H1 (cell line): ENCODE measurements at places on chromosomes 3 and 15. TPM values are rescaled to one million over a fixed set of nuclear protein-coding genes. Genes with fewer than 3 reads are reported as not detected.
A peak's percentile ranks its signal among the peaks of the same experiment; 100 is the strongest.

DNA sequence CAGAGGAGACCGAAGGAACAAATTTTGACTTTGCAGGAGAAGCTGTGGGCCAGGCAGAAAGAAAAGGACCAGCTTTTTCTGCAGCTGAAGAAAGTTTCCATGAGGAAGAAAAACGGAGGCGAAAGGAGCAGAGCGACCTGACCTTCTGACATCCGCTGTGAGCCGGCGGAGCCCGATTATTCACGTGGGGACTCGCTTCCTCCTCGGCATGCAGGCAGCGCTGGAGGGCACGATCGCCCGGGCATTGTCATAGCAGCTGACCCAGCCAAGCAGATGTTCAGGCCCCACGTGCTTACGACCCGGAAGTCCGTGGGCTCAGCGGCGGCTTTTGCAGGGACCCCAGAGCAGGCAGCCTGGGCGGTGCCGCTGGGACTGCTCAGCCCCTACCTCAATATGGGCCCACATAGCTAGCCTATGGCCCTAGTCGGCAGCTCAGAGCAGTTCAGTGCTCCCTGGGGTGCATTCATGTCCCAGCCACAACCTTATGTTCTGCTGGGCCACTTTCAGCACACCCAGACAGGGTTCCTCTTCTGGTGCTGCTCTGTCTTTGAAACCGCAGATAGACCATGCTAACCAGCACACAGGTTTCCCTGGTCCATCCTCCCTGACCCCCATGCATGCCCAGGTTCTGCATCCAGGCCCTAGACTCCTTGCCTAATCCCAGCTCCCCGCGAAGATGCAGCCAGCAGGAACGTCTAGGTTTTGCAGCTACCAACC lies 10.5 kb upstream of the EIF4A2 start:
- H3K27ac ChIP-seq, result no peak overlapping the region
- DNase-seq, result no peak
- no peak overlapping the region for H3K4me3 ChIP-seq
- H3K27me3 ChIP-seq, result no peaks in the 10 kb centered on the region

DNA sequence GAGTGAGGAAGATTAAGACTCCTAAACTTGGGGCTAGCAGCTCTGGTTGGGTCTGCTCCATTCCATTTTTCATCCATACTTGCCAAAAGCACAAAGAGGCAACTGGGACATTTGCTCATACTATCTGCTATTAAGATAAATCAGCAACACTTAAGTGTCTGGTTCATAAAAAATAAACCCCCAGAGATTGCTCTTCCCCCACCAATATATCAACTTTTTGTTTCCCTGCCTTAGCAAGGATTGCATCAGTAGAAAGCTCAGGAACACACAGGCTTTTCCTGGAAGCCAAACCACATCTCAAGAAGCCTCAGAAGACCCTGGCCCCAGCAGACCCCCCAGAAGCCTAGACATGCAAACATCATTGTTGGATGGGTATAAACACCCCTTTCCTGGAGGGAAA lies 232.4 kb upstream of the WNT5A start:
- no peaks in the 10 kb centered on the region for H3K36me3 ChIP-seq
- no peaks in the 10 kb centered on the region for H3K27me3 ChIP-seq
- DNase-seq, result no peak

Gene MOBP
- 0.06 and 0.24 TPM in 2 replicates for polyA plus RNA-seq

DNA sequence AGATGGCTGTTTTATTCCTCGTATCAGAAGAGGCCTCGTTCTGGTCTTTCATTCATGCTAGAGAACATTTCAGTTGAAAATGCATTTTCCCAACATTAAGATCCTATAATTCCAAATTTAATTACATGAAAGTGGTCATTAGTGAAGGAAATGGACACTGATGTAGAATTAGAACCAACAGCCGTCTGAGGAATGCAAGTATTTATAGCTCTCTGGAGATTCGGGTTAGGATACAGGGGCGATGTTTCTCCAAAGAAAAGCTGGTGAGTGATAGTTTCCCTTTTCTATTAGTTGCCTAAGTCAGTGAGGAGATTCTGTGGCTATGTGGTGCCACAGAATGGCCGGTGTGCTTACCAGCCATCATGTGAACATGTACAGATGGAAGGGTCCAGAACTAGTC lies 109.0 kb upstream of the IL12A start:
- no peak for DNase-seq
- no peak overlapping the region for H3K4me3 ChIP-seq
- H3K36me3 ChIP-seq, result no peaks in the 10 kb centered on the region
- H3K27me3 ChIP-seq, result peaks cover 1% of the 10 kb centered on the region
- no peak overlapping the region for H3K27ac ChIP-seq

Gene TMOD3
- polyA plus RNA-seq, result 3.0 and 3.9 TPM in 2 replicates

DNA sequence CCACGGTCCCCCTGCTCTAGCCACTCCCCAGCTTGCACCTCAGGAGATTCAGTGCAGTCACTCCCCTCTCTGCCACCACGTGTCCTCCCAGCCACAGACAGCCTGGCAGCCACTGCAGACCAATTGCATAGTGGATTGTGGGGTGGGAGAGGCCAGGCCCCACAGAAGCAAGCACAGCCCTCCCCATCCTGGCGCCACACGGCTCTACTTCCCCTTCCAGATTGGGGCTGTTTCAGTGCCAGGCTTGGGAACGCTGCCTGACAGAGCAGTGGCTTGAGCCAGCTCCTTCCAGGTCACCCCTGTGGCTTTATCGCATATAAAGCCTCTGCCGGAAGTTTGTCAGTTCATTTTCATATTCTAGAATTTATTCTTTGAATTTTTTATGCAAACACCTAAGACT lies 90.7 kb downstream of the TMEM266 start:
- no peak for DNase-seq
- no peak overlapping the region for H3K27ac ChIP-seq
- H3K4me1 ChIP-seq, result peaks cover 17% of the 10 kb centered on the region
- H3K4me3 ChIP-seq, result no peak overlapping the region

Gene SLC7A14
- 0.21 and 0.52 TPM in 2 replicates for polyA plus RNA-seq

GRCh38 chr15:98280284-98280975 lies 319.9 kb downstream of the ARRDC4 start:
- H3K27ac ChIP-seq, result no peak overlapping the region
- H3K4me1 ChIP-seq, result no peaks in the 10 kb centered on the region
- H3K4me3 ChIP-seq, result no peak overlapping the region
- no peaks in the 10 kb centered on the region for H3K36me3 ChIP-seq
- no peak for DNase-seq

GRCh38 chr3:12983319-12983718 lies 89.9 kb downstream of the IQSEC1 start:
- H3K27me3 ChIP-seq, result no peaks in the 10 kb centered on the region
- H3K4me3 ChIP-seq, result no peak overlapping the region
- no peak overlapping the region for H3K27ac ChIP-seq
- no peak for DNase-seq
- no peaks in the 10 kb centered on the region for H3K36me3 ChIP-seq

- H3K36me3 ChIP-seq, result no peaks in the 10 kb centered on the region
- H3K4me3 ChIP-seq, result no peak overlapping the region
- no peaks in the 10 kb centered on the region for H3K4me1 ChIP-seq
- no peaks in the 10 kb centered on the region for H3K27me3 ChIP-seq
- DNase-seq, result no peak
- H3K27ac ChIP-seq, result no peak overlapping the region
Measured at GRCh38 chr3:122694966-122695365, 14.3 kb downstream of the PARP14 start.

Gene KBTBD8
- 1.2 and 3.2 TPM in 2 replicates for polyA plus RNA-seq

DNA sequence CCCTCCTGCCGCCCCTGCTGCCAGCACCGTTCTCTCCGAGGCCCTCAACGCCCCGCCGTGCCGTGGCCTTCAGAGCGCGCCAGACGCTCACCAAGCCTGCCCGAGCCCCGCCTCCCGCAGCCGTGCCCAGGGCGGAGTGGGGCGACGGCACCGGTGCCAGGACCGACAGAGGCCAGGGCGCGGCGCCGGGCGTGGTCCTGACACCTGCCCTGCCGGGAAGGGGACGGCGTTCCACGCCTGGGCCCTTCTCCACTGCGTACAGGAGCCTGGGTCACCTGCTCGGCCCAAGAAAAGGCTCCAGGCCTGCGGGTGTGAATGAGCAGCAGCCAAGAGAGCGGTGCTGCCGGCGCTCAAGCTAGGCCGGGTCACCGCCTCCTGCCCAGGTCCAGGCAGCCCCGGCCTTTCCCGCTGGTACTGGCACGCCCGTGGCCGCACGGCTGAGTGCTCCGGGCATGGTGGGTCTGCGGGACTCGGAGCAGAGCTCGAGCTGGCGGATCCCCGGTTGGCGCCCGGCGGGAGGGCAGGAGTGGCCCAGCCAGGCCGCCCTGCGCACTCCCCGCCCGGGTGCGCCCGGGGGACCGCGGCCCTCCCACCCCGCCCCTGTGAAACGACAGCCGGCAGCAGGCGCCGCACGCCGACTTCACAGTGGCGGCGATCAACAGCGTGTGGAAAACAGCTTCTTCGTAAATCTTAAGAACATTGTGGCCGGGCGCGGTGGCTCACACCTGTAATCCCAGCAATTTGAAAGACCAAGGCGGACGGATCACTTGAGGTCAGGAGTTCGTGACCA lies 4.2 kb downstream of the OCA2 start:
- no peak for DNase-seq
- peak overlapping the region; percentile 56 for H3K4me3 ChIP-seq
- H3K27ac ChIP-seq, result no peak overlapping the region
- no peaks in the 10 kb centered on the region for H3K36me3 ChIP-seq
- peaks cover 8% of the 10 kb centered on the region; the same call in 1 of the 2 replicates for H3K4me1 ChIP-seq
- H3K27me3 ChIP-seq, result peaks cover 69% of the 10 kb centered on the region

DNA sequence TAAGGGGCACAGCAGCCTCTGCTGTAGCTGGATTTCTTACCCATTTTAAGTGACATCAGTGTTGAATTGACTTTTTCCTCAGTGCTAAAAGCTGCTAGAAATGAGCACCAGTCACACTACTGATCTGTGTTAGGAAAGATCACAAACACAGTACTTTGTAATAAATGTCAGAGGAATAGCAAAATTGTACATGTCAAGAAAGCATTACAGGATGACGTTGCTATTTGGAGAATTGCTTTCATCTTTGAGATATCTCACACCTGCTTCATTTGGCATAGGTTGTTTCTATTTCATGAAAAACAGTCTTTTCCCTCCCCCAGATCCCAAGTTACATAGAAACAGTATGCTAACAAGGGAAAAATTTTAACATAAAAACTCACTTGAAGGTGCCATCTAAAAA lies 77.8 kb downstream of the SLC25A26 start:
- H3K27me3 ChIP-seq, result no peaks in the 10 kb centered on the region
- H3K4me1 ChIP-seq, result no peaks in the 10 kb centered on the region
- no peak overlapping the region for H3K27ac ChIP-seq

DNA sequence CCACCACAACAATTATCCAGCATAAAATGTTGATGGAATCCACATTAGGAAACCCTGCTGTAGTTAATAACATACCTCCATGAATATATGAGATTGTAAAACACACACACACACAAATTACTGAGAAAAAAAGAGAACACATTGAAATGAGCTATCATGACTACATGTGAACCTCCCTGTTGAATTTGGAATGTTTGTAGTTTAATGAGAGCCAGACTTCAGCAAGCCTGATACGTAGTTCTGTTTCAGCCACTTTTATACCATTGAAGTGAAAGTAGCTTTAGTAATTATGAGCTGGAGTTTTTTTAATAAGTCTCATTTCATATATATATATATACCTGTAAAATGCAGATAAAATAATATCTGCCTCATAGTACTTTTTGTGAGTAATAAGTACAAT lies 1146.4 kb downstream of the NAALADL2 start:
- H3K4me1 ChIP-seq, result peaks cover 4% of the 10 kb centered on the region; the same call in 1 of the 2 replicates
- H3K36me3 ChIP-seq, result no peaks in the 10 kb centered on the region
- H3K4me3 ChIP-seq, result no peak overlapping the region
- no peak for DNase-seq
- no peak overlapping the region for H3K27ac ChIP-seq

Gene BCL2A1
- not detected in 2 replicates for polyA plus RNA-seq

DNA sequence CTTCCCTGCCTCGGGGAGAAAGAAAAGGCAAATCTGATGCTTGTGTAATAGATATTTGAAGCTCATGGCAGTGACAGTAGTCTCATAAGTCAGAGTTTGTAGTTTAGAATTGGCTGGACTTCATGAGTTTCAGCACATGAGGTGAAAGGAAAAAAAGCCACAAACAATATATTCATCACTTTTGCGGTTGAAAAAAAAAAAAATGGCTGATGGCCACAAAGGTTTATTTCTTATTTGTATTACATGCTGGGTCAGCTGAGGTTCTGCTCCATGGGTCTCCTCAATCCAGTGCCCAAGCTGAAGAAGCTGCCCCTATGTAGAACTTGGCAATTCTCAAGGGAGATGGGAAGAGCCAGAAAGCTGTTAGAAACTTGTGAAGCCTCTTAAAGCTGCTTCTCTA lies 2.2 kb upstream of the ZMAT3 start:
- H3K4me3 ChIP-seq, result no peak overlapping the region
- H3K36me3 ChIP-seq, result no peaks in the 10 kb centered on the region
- DNase-seq, result no peak

Gene RNF168
- polyA plus RNA-seq, result 6.3 and 8.1 TPM in 2 replicates

Gene CCK
- polyA plus RNA-seq, result 2.8 and 3.5 TPM in 2 replicates

Gene DYNLT2B
- polyA plus RNA-seq, result 15.6 and 22.2 TPM in 2 replicates

GRCh38 chr3:38003371-38003816 lies 12.8 kb downstream of the VILL start:
- H3K27me3 ChIP-seq, result no peaks in the 10 kb centered on the region
- H3K36me3 ChIP-seq, result no peaks in the 10 kb centered on the region
- H3K27ac ChIP-seq, result no peak overlapping the region

DNA sequence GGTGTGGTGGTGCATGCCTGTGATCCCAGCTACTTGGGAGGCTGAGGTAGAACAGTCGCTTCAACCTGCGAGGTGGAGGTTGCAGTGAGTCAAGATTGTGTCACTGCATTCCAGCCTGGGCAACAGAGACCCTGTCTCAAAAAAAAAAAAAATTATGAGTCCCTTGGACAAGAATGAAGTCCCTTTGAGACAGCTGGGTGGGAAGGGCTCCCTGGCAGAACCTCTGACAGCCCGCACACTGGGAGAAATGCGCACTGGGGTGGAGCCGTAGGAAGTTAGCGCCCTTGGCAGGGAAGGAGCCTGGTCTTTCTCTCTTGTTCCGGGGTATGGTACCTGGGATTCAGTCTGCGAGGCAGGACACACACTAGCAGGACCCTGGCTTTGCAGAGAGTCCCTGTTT lies 51.4 kb downstream of the SLC30A4 start:
- no peak overlapping the region for H3K4me3 ChIP-seq
- H3K4me1 ChIP-seq, result no peaks in the 10 kb centered on the region; the same call in 1 of the 2 replicates
- peaks cover 95% of the 10 kb centered on the region for H3K27me3 ChIP-seq
- H3K36me3 ChIP-seq, result no peaks in the 10 kb centered on the region

- H3K36me3 ChIP-seq, result no peaks in the 10 kb centered on the region
- peak overlapping the region; percentile 57 for H3K4me3 ChIP-seq
- H3K27me3 ChIP-seq, result no peaks in the 10 kb centered on the region
- no peaks in the 10 kb centered on the region; the same call in 1 of the 2 replicates for H3K4me1 ChIP-seq
Measured at GRCh38 chr15:24856397-24857390, 98.1 kb upstream of the SNRPN start.

- H3K27me3 ChIP-seq, result no peaks in the 10 kb centered on the region
- DNase-seq, result no peak
- H3K27ac ChIP-seq, result no peak overlapping the region
- H3K4me1 ChIP-seq, result no peaks in the 10 kb centered on the region
Measured at GRCh38 chr3:67414740-67415139, 239.7 kb downstream of the SUCLG2 start.
